ENCODE measurements at places on chromosomes 4 and X.
A peak's percentile ranks its signal among the peaks of the same experiment; 100 is the strongest.

DNA sequence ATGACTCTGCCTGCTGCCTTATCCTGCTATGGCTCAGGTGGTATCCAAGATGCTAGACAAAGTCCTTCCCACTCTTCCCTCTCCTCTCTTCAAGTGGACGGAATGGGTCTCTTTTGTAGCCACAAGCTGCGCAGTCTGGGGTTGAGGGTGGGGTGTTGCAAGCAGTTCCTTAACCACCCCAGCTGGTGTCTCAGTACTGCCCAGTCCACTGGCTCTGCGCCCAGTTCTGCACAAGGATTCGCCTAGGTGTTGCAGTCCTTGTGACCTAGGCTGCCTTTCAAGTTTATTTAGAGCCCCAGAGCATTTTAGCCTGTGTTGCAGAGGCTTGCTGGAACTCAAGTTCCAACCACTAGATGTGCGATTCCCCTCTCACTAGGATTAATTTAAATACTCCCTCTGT, 120.7 kb downstream of the NEXMIF start:
- DNase-seq: no peak

DNA sequence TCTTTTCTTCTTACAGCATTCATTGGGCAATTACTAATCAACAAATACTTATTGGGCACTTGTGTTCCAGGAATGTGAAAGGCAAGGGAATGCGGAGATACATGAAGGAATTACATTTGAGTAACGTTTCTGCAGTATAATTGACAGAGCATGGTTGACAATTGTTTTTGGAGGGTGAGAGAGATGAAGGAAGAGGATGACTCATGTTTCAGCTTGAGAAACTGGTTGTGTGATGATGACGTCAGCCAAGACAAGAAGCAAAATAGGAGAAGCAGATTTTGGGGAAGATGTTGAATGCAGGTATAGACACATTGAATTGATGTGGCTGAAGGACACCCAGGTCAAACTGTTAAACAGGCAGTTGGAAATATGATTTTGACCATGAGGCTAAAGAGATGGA, 8.0 kb upstream of the CPEB2 start:
- no peak for DNase-seq

- no peak for DNase-seq
Observed at GRCh38 chrX:118740276-118740889, 13.0 kb downstream of the IL13RA1 start.

- DNase-seq: no peak
Observed at GRCh38 chrX:130861462-130861861, 41.5 kb downstream of the ENOX2 start.

GRCh38 chrX:77446029-77446585, 1.1 kb upstream of the FGF16 start:
- peak; percentile 11 for DNase-seq

DNA sequence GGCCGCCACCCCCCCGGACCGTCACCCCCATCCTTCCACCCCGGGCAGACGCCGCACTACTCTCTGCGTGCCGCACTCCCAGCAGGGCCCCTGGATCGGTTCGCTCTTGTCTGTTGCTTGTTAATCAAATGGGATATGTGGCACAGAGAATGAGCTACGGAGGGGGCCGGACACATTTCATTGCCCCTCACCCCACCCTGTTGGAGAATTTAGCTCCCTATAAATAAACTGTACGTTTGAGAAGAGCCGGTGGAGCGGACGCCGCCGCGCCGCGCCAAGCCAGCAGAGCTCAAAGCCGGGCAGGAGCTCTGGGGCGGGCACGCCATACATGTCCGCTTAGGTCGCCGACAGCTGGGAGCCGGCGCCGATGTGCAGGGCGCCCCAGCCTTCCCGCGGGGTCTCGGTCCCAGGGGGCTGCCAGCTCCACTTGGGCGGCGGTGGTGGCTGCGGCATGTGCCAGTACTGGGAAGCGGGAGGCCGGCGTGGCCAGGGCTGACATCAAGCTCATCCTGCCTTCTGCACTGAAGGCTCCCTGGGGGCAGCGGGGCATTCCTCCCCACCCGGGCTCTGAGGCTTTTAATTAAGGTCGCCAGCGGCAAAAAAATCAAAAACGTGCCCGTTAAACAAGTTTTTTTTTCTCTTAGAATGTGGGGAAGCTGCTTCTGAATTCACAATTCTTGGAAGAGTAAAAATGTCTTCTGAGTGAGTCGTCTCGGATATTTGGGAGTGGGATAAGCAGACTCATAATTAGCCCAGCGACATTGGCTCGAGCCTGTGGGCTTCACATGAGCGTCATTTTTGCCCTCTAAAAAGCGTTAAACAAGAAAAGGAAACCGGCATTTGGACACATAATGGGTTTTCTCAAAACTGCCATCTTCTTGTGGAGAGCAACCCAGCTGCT, 1.1 kb upstream of the PCDH19 start:
- DNase-seq: no peak

- peak; percentile 2 for DNase-seq
Observed at GRCh38 chr4:112633477-112634235, 3.1 kb downstream of the ZGRF1 start.

- DNase-seq: no peak
Observed at GRCh38 chr4:150212485-150212884, 134.2 kb downstream of the DCLK2 start.

DNA sequence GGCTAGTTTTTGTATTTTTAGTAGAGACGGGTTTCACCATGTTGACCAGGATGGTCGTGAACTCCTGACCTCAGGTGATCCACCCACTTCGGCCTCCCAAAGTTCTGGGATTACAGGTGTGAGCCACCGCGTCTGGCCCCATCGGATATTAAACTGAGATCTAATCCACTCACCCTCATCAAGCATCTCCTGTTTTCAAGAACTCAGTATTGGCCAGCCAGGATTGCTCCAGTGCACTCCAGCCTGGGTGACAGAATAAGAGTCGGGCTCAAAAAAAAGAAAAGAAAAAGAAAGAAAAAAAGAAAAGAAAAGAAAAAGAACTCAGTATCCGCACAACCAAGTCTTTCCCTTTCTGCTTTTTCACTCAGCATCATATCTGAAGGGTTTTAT, 167.6 kb downstream of the OR13H1 start:
- no peak for DNase-seq

- DNase-seq: no peak
Observed at GRCh38 chrX:103779141-103779789, 2.6 kb downstream of the PLP1 start.

GRCh38 chr4:116020141-116020722, 906.8 kb upstream of the NDST4 start:
- DNase-seq: no peak

Data from stimulated activated naive CD8-positive, alpha-beta T cell treated with anti-CD3 and anti-CD28 coated beads, Interleukin-15, amount 100 ng/mL, for 72 hours (primary cell).